ENCODE measurements at places on chromosomes 16 and 17.
A peak's percentile ranks its signal among the peaks of the same experiment; 100 is the strongest.

- DNase-seq = no peak
These were observed 80.4 kb downstream of the MRM3 start for GRCh38 chr17:862582-862981.

DNA sequence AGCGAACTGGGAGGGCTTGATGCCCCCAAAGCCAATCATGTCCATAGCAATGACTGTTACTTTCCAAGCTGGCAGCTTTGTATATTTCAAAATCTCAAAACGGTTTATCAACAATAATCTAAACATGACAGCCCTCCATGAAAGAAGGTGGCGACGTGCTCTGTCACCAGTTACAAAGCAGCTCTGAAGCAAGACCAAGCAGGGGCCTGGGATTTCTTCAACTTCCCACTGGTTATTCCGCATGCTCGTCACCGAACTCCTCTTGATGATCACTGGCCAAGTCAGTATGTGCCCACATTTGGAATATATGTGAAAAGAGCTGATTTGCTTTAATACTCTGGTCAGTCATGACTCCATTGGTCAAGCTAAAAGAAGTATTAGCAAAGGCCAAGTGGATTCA, 175.6 kb downstream of the VPS53 start:
- DNase-seq = no peak

- DNase-seq = peak; percentile 8
These were observed 54.2 kb downstream of the PLD6 start for GRCh38 chr17:17151962-17152361.

GRCh38 chr16:13672196-13672595, 247.8 kb upstream of the ERCC4 start:
- DNase-seq = no peak

- no peak for DNase-seq
These were observed 140.9 kb upstream of the WSB1 start for GRCh38 chr17:27153005-27153404.

DNA sequence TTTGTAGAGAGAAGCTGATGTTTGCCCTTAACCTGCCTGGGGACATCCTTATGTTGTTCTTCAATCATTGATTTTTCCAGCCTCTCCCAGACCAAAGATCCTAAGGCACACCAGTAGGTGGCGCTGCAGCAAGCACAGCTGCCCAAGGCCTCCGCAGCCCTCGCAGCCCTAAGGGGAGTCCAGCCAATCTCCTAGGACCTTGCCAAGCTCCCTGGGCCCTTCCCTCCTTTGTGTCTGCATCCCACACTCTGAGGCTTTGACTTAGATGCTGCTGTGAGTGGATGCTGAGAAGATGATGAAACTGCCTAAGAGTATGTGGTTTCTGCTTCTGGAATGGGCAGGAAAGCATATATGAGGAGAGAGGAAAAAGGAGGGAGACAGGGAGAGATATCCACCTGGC, 47.1 kb downstream of the SPACA3 start:
- peak; percentile 4 for DNase-seq

DNA sequence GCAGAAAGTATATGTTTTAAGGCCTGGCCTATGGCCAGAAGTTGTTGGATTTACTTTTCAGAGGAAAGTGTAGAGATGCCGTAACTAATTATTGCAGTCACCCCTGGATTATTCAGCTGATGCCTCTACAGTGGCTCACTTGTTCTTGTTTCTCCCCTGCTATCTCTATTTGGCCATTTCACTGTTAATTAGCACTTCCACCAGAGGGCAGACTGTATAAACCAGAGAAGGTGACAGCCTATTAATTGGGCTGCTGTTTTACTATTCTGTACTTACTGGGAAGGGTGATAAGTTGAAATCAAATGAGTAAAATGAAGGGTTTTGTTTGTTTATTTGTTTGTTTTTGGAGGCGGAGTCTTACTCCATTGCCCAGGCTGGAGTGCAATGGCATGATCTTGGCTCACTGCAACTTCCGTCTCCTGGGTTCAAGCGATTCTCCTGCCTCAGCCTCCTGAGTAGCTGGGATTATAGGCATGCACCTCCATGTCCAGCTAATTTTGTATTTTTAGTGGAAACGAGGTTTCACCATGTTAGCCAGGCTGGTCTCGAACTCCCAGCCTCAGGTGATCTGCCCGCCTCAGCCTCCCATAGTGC, 66.0 kb downstream of the CDK12 start:
- no peak for DNase-seq

GRCh38 chr16:10565167-10565566, 15.2 kb downstream of the EMP2 start:
- no peak for DNase-seq

- no peak for DNase-seq
These were observed 351.9 kb downstream of the SEC14L1 start for GRCh38 chr17:77492446-77493237.

GRCh38 chr17:76727745-76728456, 1.3 kb downstream of the METTL23 start:
- DNase-seq = no peak

- no peak for DNase-seq
These were observed 138.9 kb downstream of the SEC14L1 start for GRCh38 chr17:77279448-77280303.

DNA sequence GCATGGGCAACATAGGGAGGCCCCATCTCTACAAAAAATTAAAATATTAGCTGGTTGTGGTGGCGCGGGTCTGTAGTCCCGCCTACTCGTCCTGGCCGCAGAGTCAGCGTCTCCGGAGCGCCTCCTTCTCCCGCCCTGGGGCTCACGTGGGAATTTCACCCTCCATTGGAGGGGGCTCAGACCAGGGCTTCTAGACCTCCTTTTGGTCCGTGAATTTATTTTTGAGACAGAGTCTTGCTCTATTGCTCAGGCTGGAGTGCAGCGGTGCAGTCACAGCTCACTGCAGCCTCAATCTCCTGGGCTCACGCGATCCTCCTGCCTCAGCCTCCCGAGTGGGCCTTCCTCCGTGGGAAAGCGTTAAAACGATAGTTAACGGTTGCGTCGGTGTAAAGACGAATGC, 394 bp upstream of the NME4 start:
- no peak for DNase-seq

DNA sequence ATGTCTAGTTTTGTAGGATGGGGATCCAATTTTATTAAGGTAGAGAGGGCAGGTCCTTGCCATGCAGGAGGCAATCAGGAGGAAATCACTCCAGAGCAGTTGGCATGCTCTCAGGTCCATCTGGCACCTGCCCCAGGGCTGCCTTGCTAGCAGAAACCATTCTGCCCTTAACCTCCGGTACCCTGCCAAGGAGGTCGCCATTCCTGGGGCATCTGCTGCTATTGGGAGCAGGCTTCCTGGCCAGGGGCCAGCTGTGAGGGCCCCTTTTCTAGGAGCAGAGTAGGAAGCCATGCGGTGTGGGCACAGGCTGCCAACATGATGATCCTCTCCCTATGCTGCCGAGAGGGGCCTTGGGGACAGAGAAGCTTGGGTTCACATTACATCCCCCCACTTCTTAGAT, 47.6 kb upstream of the MGAT5B start:
- no peak for DNase-seq

DNA sequence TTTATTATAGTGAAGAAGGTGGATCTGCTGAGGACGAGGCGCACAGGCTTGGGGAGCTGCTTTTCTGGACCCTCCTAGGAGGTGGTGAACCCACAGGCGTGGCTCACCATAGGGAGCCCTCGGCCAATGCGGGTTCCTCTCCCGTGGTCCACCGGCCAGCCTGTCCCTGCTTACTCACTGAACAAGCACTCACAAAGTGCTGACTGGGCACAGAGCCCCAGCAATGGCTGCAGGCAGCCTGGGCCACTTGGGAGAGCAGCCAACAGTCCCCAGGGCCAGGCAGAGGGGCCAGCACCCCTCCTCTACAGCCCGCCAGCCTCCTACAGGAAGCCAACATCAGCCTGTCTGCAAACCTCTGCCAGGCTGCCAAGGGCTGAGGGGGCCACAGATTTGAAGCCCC, 19.1 kb upstream of the NCBP3 start:
- no peak for DNase-seq

- no peak for DNase-seq
These were observed 3.4 kb upstream of the CSNK1D start for GRCh38 chr17:82276938-82277337.

DNA sequence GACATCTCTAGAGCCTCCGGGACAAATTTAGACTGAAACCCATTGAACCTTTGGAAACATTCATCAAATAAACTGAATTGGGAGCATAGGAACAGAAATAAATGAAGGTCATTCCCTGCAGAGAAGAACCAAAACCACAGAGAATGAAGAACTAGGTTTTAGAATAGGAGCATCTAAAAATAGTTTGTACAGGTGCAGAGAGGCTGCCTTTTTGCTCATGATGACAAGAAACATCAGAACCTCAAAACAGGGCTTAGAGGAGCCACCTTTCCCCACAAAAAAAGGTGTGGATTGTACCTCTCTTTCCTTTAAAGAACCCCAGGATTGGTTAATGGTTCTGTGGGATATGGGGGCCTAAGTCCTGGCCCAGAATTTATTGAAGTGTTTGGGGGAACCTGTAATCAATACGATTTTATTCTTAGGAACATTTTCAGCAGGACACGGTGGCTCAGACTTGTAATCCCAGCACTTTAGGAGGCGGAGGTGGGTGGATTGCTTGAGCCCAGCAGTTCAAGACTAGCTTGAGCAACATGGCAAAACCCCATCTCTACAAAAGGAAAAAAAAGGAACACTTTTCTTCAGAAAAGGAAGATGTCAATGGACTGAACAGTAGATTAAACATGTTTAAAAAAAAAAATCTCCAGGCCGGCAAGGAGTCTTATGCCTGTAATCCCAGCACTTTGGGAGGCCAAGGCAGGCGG, 37.7 kb upstream of the SLC47A1 start:
- no peak for DNase-seq

DNA sequence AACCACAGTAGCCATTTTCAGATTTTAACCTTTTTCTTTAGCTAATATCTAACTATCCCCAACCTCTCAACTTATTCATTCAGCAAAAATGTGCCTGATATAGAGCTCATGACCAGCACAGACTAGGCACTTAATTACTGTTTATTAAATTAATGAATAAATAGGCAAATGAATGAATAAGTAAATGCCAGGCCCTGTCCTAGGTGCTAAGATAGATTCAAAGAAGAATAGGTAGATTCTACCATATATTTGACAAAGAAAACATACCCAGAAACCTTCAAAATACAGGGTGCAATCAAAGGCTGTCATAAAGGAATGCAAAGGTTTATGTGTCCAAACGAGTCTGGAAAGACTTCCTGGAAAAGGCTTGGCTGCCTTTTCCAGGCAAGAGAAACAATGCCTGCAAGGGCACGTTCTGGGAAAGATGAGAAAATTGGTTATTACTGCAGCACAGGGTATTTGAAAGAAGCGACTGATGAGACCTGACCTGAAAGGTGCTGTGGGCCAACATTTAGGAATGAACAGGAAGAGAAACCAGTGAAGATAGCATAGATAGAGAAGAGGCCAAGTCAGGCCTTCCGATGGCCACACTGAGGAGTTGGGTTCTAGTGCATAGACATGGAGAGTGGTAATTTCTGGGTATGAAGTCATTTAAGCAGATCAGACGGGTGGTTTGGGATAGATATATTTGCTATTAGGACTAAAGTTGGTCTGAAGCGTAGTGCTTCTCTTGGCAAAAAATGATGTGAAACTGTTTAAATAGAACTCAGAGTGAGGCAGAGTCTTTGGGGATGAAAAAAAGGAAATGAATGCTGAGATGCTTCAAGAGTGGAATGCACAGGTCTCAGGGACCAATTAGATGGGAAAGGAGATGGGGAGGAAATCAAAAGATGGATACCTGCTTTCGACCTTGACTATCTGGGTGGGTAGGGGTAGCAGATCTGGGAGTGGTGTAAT, 11.4 kb upstream of the CCL2 start:
- no peak for DNase-seq
